ENCODE measurements at places on chromosomes 16 and 17.

DNA sequence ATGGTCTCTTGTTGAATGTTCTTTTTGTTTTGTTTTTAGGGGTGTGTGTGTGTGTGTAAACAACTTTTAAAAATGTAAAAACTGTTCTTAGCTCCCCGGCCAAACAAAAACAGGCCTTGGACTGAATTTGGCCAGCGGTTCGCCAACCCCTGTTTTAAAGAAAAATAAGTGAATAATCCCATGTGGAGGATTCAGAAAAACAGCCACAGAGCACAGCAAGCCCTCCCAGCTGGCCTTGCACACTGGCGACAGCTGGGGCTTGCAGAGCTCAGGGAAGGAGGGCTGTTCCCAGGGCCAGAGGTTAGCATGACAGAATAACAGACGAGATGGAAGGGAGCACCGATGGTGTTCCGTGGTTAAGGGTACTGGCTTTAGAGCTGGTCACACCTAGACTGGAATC lies 39.0 kb downstream of the EMP2 start:
- no peak for DNase-seq

- DNase-seq: no peak
Observed at GRCh38 chr17:65071861-65072260, 15.3 kb upstream of the GNA13 start.

- no peak for DNase-seq
Observed at GRCh38 chr17:39604911-39605491, 2.7 kb downstream of the NEUROD2 start.

- DNase-seq: no peak
Observed at GRCh38 chr16:82280867-82281266, 110.8 kb upstream of the MPHOSPH6 start.

DNA sequence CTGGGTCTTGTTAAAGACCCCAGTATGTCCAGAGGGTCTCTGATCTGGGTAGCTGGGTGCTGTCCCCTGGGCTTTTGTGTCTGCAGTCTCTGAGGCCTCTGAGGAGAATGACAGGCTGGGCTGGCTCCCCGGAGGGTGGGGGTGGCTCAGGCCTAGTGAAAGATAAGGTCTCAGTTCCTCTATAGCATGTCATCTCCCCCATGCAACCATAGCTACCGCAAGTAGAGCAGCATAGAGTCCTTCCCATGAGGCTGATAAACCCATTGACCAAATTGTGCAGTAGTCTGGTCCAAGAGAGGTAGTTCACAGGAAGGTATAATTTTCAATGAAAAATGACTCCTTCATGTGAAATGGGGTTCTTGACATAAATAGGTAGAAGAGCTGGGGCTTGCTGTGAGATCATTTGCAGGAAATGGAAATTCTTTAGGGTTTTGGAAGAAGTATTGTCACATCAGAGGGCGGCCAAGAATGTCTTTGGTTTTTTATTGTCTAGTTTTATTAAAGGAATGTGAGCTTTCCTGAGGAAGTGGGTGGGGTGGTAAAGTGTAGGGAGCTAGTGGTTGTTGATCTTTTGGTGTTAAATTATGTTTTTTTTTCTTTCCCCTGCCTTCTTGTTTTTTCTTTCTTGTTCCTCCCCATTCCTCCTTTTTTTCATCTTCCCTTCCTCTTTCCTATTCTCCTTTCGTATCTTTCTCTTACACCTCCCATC lies 21.0 kb downstream of the SLC7A6OS start:
- peak; percentile 62 for DNase-seq

DNA sequence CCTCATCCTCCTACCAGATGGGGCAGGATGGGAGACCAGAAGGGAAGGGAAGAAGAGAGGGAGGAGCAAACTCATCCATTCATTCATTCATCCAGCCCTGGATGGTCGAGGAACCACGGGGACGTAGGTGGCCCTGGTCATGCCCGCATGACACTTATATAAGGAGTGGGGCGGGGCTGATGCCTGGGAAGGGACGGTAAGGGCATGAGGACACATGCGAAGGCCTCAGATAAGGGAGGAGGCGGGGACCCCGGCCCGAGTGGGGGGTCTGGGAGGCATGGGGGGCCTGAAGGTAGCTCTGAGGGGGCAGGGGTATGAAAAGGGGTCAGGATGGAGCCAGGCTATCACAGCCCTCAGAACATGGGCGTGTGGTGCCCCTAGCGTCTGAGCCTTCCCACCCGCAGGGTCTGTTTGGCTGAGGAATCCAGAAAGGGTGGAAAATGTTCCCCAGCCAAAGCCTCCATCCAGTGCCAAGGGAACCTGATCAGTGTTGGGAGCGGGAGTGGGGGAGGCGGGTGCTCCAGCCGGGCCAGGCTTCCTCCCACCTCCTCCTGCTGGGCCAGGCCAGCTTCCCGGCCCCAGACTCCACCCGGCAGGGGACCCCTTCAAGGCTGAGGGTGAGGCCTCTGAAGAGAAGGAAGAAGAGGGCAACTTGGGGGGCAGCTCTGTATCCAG lies 17.6 kb upstream of the CD79B start:
- DNase-seq: no peak

DNA sequence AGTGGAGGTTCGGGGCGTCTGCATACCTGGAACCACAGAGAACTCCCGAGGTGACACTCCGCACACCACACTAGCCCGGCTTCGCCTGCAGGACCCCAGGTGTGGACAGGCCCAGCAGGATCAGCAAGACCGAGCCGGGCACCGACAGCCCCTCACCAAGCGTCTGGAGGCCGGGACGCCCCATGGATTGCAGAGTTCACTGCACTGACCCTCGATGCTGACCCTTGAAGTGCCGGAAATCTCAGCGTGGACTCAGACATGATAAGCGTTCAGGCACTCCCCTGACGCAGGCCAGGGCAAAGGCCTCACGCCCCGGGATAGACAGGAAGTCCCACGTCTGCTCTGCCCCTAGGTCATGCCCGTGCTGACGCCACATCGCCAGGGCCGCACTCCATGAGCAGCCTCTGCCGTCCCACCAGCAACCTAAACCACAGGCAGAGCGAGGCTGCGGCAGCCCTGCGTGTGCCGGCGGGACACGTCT lies 26.0 kb downstream of the ACSF3 start:
- no peak for DNase-seq

DNA sequence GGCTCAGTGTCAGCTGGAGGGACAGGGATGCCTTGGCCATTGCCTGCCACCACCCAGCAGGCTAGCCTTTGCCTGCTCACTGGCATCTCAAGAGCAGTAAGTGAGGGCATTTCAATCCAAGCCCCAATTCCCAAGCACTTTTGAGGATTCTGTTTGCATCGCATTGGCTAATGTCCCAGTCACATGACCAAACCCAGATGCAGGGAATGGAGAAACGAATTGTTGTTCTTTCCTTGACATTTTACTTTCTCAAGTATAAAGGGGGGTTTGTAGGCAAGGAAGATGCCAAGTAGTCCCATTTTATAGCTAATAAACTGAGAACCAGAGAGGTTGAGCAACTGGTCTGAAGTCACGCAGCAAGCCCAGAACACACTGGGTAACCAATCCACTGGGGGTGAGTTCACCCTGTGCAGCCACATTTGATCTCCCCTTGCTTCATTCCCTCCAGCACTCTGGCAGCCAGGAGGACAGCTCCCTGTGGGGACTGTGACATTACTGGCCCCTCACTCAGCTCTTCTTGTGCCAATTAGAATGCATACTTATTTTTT lies 193.8 kb upstream of the CACNG3 start:
- DNase-seq: no peak

- no peak for DNase-seq
Observed at GRCh38 chr16:1097156-1097555, 1.1 kb upstream of the C1QTNF8 start.

GRCh38 chr17:42514279-42514678 lies 21.8 kb upstream of the NAGLU start:
- no peak for DNase-seq

DNA sequence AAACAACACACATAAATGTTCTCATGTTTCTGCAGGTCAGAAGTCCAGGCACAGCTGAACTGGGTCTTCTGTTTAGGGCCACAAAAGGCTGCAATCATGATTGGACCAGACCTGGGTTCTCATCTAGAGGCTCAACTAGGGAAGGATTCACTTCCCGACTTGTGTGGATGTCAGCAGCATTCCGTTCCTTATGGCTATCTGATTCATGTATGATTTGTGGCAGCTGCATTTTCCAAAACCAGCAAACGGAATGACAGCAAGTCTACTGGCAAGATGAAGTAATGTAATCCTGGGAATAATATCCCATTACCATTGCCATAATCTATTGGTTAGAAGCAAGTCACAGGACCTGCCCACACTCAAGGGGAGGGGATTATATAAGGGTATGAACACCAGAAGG lies 22.1 kb downstream of the CEP112 start:
- no peak for DNase-seq

GRCh38 chr17:19991252-19991885 lies 13.7 kb upstream of the AKAP10 start:
- no peak for DNase-seq

GRCh38 chr17:42598905-42599304 lies 10.3 kb downstream of the RETREG3 start:
- DNase-seq: no peak

GRCh38 chr16:17983847-17984639 lies 352.5 kb downstream of the NPIPA8 start:
- no peak for DNase-seq

- DNase-seq: no peak
Observed at GRCh38 chr17:82600731-82601446, 47.4 kb downstream of the WDR45B start.

- DNase-seq: no peak
Observed at GRCh38 chr17:68662037-68662432, 60.9 kb upstream of the FAM20A start.

- DNase-seq: no peak
Observed at GRCh38 chr16:73049091-73049490, 1.2 kb upstream of the ZFHX3 start.

DNA sequence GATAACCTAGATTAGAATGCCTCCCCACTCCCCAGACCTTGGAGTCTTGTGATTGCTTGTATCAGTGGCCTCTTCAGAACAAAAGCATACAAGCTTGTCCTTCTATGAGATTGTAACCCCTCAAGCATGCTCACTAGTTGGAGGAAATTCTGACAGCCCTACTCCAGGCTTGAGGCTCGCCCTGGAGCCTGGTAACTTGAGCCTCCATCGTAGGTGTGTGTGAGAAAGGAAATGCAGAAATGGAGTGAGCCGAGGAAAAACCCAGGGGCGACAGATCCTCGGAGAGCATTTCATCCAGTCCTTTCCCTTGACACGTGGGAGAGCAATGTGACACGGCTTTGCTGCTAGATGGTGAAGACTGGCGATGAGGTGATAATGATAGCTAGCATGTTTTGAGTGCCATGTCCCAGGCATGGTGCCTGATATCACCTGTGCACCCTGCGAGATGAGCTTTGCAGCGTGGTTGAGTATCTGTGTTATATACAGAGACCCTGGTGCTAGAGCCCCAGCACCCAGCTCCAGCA lies 31.2 kb downstream of the GNAO1 start:
- no peak for DNase-seq

DNA sequence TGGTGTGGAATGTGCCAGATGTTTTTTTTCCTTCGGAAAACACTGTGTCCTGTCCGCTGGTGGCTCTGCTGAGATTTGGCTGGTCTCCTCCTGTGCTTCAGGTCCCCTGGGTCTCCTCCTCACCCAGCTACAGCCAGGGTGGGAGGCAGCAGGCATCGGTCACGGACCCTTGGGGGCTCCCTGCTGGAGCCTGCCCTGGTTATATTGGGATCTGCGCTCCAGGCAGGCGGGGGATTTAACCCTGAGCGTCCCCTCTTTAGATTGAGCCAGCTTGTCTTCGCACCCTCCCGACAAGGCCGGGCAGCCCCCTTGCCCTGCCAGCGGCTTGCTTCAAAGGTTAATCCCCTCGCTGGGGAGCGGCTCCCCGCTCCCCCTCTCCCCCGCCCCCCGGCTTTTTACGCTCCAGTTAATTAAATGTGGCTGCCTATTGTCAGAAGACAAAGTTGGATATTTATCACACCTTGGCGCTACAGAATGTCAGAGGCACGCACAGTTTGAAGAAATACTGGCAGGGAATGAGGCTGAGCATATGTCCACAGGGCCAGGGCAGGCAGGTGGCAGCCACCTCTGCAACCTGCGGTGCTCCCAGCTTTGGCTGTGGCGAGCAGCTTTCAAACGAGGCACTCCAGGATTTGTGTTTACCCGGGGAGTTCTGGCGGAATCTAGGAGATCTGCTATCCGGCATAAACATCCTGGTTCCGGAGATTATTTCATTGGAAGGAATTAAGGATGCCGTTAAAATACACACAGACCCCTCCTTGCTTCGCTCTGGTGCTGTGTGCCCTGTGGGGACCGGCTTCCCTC lies 38.2 kb upstream of the GSE1 start:
- DNase-seq: no peak

DNA sequence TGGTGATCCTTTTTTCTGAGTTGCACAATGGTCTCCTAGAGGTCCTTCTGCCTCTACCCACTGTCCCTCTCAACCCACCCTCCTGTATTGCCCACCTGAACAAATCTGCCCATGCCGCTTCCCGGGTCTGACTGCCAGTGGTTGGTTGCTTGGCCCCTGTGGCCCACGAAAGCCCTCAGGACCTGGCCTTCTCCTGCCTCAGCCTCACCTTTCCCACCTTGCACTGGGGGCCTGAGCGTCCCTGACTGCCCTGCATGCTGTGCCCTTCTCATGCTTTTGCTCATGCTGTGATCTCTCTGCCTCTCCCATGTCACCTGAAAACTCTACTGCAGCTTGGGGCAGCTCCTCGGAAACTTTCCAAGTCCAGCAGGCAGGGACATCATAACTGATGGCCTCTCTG lies 13.8 kb upstream of the KDM6B start:
- DNase-seq: no peak

DNA sequence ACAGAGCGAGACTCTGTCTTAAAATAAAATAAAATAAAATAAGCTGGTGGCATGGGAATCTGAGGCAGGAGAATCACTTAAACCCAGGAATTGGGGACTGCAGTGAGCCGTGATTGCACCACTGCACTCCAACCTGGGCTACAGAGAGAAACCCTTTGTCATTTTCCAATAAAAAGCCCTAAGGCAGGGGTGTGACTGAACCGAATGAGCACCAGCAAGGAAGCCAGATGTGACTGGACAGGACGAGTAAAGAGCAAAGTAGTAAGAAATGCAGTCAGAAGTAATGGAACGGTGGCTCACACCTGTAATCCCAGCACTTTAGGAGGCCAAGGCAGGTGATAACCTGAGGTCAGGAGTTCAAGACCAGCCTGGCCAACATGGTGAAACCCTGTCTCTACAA lies 3.8 kb upstream of the RPL23 start:
- DNase-seq: no peak

- DNase-seq: no peak
Observed at GRCh38 chr16:85335584-85336491, 223.6 kb upstream of the CIBAR2 start.

DNA sequence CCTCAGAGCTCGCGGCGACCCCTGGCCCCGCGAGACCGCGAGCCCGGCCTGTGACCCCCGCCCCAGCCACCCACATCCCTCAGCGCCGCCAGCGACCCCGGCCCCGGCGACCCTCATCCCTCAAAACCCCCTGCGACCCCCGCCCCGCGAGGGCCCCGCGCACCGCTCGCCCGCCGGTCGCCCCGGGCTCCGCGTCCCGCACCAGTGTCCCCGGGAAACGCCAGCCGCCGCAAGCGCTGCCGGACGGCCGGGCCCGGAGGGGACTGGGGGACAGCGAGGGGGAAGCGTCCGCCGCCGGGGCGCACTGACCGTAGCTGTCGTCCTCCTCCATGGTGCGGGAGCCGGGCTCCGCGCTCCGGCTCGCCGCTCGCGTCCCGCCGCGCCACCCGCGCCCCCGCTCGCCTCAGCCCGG lies at the start of gene CYTH1:
Gene CYTH1 (minus strand): TSS at position 381 of the 412 bp plus-strand sequence. CDS start 50 bp downstream, at position 331.
- no peak for DNase-seq

- no peak for DNase-seq
Observed at GRCh38 chr16:84406006-84406963, 37.9 kb downstream of the ATP2C2 start.

All from stimulated activated naive CD8-positive, alpha-beta T cell treated with anti-CD3 and anti-CD28 coated beads, Interleukin-15, amount 100 ng/mL, for 72 hours (primary cell).